Stimulated activated CD4-positive, alpha-beta T cell treated with anti-CD3 and anti-CD28 coated beads, Interleukin-1b, Interleukin-23, amount 100 ng/mL, for 1 hour (primary cell): ENCODE measurements at places on chromosomes 5 and 9.

GRCh38 chr5:111855356-111855755 is 98.4 kb upstream of the NREP start:
- no peak for DNase-seq

DNA sequence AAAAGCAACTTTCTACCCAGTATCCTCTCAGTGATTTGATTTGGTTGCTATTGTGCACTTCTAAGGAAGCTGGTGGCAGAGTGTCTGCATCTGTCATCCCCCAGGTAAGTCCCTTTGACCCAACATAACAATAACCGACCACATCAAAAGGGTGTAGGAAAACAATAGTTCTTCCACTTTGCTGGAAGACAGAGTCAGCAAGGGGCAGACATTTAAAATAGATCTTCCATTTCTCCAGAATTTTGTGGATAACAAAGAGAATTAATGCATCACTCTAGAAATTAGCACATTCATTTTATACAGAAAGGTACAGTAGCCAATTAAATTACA is 177.5 kb downstream of the EBF1 start:
- DNase-seq, result no peak

- DNase-seq, result no peak
These were observed 31.9 kb upstream of the STING1 start for GRCh38 chr5:139514486-139514856.

GRCh38 chr5:172669386-172670004 is 28.4 kb downstream of the NEURL1B start:
- no peak for DNase-seq

DNA sequence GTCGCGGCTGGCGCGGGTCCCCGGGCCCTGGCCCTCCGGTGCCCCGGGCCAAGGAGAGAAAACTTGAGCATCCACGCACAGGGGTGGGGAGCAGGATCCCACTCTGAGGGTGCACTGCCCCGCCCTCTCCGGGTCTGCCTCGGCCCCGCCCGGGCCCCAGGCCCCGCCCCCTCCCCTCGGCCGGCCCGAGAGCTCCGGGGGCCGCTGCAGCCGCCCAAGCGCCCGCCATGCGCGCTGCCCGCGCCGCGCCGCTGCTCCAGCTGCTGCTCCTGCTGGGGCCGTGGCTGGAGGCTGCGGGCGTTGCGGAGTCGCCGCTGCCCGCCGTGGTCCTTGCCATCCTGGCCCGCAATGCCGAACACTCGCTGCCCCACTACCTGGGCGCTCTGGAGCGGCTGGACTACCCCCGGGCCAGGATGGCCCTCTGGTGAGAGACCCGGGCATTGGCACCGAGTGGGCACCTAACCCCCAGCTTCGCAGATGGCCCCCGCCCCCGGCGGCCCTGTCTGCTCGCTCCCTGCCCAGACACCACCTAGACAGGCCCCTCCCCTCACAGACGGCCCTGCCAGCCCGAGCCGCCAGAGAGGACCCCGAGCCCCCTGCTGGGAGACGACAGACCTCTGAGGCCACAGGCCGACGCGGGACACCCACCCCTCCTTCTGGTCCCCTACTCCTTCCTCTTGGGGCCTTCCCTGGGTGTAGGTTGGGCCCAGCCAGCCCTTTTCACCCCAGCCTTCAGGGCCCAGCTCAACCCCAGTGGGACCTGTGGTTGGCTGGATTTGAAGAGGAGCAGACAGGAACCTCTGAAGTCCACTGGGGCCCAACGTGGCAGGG is at the start of gene CERCAM:
TSS of gene CERCAM (plus strand) at position 207 of the 831 bp plus-strand sequence. CDS start at position 228, 21 bp downstream.
- no peak for DNase-seq

- DNase-seq, result no peak
These were observed 380.0 kb downstream of the ANXA1 start for GRCh38 chr9:73531658-73532057.

- no peak for DNase-seq
These were observed 198.6 kb upstream of the SH3GL2 start for GRCh38 chr9:17380126-17380861.

DNA sequence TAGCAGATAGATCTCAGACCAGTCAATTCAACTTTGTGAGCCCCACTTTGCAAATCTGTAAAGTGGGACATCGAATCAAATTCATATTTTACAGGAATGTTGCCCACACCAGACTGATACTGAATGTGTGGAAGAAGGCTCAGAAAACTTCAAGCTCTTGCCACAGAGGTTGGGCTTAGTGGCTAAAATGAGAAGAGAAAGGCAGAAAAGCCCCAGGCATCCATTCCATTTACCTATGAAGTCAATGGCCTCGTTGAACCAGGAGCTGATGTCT is 1.7 kb downstream of the DUSP1 start:
- no peak for DNase-seq

GRCh38 chr9:36479101-36479500 is 79.0 kb upstream of the RNF38 start:
- no peak for DNase-seq

DNA sequence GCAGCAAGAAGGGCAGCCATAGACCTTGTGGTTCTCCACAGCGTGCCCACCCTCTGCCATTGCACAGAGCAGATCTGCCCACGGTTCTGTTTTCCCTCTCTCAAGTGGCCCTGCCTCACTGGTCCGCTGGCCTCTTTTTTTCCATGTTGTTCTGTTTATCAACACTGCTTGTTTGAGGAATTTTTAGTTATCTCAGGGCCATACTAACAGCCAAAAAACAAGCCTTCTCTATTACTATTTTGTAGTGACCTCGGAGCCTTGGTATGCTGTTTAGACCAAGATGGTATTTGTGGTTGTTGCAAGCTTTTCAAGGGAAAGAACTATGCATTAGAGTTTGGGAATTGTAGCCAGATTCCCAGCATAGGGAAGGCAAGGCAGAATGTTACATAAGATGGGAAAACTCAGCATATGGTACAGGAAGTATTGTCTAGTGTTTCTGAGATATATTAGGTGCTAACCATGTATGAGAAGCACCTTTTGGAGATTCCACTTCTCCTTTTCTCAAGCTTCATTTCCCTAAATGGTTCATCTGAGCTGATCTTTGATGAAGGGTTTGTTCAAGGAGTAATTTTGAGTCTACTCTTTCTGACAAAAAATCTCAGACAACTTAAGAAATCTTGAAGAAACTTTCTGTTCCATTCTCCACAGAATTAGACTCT is 54.3 kb downstream of the NUP214 start:
- no peak for DNase-seq

DNA sequence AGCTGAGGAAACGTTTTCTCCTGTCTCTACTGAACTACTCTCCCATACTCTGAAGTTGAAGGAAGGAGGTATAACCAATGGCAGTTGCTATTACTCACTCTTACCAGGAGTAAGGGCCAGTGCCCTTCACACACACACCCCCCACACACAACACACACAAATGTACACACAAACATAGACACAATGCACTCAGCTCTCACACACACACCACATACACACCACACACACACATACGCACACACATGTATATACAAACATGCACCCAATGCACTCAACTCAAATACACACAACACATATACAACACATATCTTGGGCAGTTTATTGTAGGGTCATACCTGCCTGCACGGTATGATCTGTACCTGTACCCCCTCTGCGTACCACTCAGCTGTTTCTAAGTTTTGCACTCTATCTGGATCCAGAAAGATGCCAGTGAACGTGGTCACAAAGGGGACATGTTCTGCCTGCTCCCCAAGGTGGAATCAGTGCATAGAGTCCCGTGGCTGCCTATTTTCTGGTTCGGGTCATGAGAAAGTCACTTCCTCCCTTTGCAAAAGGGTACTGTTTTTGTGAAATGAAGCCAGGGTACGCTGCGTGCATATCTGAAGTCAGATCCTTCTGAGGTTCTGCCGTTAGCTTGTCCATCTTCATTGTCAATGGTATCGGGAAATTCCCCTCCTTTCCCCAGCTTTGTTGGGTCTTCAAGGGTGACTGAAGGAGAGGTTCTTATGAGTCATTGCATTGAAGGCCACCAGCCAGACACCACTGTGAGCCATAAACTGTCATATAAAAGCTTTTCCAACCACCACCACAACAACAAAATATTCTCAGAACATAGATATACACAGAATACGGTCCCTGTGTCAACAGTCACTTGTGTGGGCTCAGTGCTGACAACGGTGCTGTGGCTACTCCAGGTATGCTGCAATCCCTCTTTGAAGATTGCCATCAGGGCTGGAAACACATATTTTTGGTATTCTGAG is 131.9 kb downstream of the UGCG start:
- DNase-seq, result no peak

DNA sequence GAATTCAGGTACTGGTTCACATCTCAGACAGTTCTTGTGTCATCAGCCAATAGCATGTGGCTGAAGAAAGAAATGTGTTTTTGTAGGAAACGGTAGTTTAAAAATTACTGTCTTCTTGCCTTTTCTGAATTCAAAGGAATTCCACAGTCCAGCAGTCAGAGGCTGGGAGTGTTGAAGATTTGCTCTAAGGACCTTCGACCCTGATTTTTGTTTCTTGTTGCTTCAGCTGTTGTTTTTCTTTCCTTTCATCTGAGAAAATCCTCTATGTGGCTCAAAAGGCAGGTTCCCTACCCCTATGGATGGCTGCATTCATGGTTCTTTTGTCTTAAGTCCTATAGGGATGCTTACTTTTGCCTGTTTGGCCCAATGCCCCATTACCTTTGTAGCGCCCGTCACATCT is 304.9 kb downstream of the TMEM167A start:
- DNase-seq, result no peak

GRCh38 chr5:52748590-52748989 is 39.1 kb upstream of the ITGA1 start:
- no peak for DNase-seq

GRCh38 chr9:20604562-20604961 is 17.7 kb downstream of the MLLT3 start:
- no peak for DNase-seq

DNA sequence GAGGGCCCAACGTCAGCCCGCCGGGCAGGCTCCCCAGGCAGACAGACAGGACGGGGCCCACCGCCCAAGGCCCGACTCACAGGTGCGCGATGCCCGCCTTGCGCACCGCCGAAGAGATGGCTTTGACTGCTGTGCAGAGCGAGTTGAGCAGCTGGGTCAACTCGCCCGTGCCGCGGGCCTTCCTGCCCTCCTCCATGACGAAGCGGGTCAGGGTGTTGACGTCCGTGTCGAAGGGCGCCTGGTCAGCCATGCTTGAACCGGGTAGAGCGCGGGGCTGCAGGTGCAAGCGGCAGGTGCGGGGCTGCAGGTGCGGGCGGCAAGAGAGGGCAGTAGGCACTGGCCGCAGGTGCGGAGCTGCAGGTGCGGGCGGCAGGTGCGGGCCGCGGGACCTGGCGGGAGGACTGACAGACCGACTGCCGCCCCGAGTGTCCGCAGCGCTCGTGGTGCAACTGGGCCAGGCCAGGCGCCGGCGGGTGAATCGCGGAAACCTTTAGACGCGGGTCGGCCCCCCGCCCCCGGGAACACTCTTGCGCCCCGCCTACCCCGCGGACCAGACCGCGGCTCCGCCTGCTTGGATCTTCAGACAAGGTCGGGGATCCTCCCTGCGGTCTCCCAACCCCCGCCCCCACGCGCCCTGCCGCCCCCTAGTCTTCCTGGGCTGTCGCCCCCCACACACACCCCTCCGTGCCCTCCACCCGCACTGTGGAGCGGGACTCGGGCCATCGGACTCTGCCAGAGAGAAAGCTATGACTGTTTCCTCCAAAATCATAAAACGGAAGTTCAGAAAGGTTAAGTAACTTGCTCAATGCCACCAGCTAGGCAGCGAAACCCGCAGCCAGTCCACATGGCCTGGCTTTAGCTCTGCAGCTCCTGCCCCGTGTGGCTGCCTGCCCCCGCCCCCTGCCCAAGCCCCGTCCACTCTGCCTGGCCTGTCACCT is at the start of gene FBP1:
TSS of gene FBP1 (minus strand) at position 458 of the 938 bp plus-strand sequence. CDS start at position 250, 208 bp downstream.
- DNase-seq, result no peak

DNA sequence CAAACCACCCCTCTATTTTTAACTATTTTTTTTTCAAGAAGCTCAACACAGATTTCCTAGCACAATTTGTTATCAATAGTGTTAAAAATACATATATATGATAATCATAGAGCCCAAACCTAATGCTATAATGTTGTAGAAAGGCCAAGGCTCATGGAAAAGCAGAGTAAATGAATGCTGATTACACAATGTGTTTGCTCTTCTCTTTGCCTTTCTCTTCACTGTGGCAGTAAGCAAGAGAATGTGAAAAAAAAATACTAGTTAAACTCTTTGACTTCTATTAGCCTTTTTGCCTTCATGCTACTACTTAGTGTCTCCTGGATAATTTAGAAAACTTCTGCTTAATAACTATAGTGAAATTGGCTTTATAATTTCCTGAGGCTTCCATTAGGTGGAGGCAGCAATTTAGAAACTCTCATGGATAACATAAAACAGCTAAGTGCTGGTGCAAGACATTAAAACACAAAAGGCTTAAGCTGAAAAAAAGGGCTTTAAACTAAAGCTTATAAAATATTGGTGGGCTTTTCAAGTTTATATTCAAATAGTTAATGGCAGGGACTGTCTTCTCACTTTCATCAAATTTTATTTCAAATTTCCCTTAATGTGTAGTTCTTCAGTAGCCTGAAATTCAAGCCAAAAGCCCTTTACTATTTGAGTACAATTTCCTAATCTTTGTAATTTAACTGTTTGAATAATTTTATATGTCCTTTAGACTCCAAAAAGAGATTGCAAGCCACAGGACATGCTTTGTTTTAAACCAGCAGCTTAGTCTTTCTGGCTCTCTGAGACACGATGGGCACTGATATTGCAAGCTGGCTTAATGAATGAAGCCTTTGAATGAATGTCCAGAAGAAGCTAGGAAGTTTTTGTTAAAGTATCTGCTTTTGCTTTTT is 2031.8 kb upstream of the CDH6 start:
- no peak for DNase-seq

GRCh38 chr5:39213447-39214207 is 5.7 kb downstream of the FYB1 start:
- DNase-seq, result no peak

DNA sequence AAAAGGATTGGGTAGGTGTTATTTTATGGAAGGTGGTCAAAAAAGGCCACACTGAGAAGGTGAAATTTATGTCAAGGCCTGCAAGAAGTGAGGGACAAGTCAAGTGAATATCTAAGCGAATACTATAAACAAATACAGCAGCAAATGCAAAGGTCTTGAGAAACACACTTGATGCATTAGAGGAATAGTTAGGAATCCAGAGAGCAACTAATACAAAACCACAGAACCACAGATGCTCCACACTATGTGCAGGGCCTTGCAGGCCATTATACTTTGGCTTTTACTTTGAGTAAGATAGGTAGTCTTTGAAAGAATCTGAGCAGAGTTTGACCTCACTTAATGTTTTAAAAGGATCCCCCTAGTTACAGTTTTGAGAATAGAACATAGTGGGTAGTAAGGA is 4.6 kb downstream of the ZNF622 start:
- no peak for DNase-seq

DNA sequence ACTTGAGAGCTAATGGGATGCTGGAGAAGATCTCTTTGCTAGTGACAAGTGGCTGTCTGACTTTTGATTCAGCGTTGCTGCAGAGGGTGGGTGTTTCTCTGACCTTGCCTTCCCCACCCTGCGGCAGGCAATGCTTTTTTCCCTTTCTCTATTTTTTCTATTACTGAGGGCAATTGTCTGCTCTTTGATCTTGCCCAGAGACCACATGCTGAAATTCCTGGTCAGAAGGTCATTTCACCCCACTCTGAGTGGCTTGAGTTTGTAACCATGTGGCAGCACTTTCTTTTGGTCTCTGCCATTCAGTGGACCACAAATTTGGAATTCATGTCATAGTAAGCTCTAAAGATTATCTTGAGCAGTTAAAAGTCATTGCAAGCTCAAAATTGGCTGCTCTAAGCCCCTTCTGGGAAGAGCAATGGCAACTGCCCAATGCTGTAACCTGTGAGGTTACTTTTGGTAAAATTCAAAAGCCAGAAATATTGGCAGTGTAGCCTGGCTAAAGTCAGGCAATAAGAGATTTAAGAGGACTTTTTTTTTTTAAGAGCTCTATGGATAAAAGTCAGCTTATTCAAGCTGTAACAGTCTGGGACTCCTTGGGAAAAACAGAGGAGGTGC is 30.4 kb upstream of the MTMR12 start:
- DNase-seq, result no peak
